ENCODE measurements at places on chromosomes 12 and 14.
A peak's percentile ranks its signal among the peaks of the same experiment; 100 is the strongest.

DNA sequence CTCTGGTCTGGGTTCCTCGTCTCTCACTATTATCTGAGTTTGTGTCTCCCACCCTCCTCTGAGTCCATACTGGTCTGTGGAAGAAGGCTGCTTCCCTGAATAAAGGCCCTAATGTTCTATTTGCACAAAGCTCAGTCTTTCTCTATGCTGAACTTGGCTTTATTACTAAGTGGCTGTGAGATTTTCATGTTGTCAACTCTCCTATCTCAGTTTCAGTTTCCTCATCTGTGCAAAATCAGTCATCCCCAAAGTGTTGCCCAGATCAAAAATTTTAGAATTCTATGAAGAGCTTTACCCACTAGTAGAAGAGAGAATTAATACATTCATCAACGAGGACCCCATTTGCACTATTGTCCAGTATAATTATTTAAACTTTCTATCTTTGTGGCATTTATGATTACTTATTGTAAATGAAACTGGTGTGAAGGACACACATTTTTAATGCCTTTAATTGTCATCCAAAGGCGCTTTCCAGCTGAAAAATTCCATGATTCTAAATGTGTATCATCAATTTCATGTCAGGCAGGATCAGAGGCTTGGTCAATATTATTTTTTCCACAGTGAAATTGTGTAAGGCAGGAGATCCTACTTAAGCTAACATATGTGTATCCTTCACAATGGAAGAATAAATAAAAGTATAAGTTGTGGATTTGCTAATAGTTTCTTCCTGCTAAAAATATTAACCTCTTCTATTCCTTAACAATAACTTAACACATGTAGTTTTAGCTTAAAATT, 79.1 kb upstream of the EEA1 start:
- no peak for DNase-seq

- DNase-seq: no peak
Measured at GRCh38 chr12:42679466-42679865, 89.9 kb upstream of the PRICKLE1 start.

GRCh38 chr12:121717041-121717699, 4.6 kb downstream of the TMEM120B start:
- DNase-seq: no peak

DNA sequence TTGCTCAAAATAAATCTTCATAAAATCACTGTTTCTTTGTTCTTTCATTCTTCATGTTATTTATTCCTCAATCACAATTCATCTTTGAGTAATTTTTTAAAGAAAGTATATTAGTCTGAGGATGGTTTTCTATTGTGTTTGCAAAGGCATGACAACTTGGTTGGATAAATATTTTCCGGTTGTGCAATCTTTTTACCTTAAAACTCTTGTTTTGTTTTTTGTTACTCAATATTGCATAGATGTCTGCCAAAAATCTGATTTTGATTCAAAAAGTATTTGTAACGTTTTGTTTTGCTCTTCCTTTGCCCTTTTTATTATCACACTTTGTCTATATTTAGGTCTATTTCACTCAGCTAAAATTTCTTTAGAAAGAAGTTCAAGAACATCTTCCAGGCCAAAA, 86.2 kb upstream of the SYT1 start:
- no peak for DNase-seq

DNA sequence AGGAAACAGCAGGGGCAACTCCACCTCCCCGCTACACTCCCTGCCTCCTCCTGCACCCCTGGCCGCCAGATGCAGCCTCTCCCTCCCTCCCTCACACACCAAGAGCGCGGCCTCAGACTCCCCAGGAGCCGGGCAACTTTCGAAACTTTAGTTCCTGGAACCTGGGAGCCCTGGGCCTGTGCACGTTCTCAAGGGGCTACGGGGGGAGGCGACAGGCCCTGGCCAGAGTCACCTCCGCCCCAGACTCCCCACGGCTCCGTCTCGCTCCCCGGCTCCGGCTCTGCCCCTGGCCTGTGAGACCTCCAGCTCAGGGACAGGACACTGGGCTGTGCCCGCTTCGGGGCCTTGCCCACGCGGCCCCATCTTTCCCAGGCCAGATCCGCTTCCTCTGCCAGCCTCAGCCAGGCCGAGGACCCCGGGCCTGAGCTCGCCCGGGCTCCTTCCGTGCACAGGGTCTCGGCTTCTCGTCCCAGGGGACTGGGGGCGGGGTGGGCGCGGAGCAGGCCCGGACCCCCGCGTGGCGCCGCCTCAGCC, 5.5 kb downstream of the AMN start:
- DNase-seq: no peak

- no peak for DNase-seq
Measured at GRCh38 chr14:61344437-61345150, 23.2 kb downstream of the PRKCH start.

DNA sequence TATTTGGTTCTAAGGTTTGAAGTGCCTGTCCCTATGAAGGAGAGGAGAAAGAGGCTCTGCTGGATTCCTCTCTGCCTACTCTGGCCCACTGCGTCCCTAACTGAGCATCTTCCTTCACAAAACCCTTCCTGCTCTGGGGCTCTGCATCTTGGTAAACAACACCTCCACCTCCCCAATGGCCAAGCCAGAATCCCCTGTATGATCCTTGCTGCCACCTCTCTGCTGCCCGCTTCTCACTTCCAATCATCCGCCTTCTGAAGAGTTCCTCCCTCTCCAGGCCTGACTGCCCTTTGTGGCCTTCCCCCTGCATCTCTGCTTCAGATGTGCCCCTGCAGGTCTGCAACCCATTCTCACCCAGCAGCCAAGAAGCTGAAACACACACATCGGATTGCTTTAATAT, 110.6 kb upstream of the RPH3A start:
- DNase-seq: no peak

DNA sequence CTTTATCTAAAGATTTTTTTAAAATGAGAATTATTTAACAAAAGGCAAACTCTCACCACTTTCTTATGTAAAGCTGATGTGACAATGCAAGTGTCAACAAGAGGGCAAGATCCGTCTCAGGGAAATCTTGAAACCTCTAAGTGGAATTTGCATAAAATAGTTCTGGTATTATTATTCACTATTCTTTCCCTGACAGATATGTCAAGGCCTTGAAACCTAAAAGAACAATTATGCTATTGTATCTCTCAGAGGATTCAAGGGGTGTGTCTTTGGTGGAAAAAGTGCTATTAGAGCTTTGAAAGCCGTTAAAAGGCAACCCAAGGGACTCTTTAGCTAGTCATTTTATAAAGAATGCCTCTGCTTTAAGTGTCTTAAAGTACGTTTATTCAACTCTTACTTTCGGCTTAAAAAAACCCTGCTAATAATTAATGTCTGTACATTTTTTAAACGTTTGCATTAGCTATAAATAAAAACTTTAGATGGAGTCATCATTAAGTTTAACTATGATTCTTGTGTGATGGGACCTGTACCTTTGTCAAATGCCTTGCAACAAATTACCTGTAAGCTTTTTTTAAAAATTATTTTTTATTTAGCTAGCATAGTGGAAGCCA, 585.5 kb downstream of the VRK1 start:
- DNase-seq: no peak

DNA sequence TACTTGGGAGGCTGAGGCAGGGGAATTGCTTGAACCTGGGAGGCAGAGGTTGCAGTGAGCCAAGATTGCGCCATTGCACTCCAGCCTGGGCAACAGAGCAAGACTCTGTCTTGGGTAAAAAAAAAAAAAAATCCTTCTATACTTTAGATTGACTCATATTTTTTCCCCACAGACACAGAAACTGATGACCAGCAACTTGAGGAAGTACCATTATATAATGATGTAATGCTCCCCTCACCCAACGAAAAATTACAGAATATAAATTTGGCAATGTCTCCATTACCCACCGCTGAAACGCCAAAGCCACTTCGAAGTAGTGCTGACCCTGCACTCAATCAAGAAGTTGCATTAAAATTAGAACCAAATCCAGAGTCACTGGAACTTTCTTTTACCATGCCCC, 24.3 kb upstream of the SNAPC1 start:
- DNase-seq: no peak

DNA sequence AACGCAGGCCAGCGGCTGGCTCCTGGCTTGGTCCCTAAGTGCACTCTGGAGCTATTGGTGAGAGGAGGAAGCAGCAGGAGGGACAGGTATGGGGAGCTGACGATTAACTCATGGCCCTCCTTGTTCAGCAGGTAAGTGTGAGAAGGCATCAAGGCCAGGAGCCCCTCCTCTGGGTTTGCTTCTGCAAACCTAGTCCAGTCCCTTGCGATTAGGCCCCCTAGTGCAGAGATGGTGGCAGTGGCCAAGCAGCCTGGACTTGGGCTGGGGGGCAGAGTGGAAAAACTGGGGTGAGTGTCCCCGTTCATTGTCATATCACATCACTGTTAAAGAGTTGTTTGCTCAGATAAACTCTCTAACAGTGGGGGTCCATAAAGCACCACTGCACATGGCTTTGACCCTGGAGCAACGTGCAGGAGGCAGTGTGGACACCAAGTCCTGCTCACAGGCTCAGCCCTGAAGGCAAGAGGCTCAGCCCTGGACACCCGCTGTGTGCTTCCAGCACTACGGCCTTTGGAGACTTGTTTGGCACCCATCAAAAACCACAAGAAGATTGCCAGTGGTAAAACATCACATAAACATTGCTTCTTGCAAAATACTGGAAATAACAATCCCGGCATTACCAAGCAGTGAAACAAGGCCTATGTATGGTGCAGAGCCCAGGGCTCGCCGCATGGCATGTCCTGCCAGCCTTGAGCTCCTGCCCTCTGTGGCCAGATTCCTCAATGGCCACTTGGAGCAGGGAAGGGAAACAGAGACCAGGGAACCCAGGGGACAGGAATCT, 184.3 kb upstream of the RTL1 start:
- DNase-seq: no peak

GRCh38 chr14:45641541-45641940, 388.5 kb upstream of the MIS18BP1 start:
- DNase-seq: no peak

DNA sequence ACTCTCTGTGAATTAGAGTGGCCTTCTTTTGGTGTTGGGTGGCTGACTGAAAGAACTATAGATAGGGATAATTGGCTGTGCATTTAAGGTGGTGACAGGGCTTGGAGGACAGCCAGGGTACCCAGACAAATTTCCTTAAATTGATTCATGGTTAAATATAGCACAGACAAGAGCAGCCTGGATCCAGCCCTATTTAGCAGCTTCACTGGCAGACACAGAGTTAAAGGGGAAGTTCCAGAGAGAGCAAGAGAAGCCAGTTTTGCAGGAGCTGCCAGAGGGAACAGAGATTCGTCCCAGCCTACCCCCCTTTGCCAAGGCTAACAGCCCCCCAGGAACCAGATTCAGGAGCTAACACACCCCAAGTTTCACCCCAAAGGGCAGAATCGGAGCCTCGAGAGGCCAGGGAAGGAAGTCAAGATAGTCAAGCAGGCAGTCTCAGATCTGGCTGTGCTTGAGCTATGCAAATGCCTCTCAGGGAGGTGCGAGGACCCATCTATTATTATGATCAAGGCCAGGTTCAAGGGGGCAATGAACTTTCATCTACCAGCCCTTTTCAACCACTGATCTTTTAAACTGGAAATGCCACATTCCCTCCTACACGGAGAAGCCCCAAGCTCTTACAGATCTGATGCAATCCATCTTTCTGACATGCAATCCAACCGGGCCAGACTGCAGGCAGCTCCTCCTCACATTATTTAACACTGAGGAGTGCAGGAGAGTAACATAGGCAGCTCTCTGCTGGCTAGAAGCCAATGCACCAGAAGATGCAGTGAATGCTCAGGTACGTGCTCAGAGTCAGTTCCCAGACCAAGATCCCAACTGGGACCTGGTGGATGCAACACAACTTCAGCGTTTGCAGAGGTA, 58.2 kb downstream of the DHRS2 start:
- DNase-seq: no peak

GRCh38 chr14:22549981-22550673, 38.9 kb downstream of the DAD1 start:
- DNase-seq: peak; percentile 68

DNA sequence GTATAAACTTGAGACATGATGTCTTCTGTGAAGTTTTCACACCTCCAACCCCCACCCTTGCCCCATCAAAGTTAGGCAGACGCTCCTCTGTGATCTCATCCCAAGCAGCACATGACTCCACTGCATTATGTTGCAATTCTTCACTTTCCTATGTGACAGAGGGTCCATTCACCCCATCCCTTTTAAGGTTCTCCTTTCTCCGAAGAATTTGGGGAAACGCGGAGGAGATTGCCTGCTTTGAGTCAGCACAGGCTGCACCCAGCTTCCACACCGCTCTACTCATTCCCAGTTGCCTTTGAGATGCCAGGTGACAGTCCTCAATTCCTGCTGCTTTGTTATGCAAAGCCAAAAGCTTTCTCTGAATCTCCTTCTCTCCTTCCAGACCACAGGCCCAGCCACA, 61.8 kb downstream of the PHLDA1 start:
- no peak for DNase-seq

DNA sequence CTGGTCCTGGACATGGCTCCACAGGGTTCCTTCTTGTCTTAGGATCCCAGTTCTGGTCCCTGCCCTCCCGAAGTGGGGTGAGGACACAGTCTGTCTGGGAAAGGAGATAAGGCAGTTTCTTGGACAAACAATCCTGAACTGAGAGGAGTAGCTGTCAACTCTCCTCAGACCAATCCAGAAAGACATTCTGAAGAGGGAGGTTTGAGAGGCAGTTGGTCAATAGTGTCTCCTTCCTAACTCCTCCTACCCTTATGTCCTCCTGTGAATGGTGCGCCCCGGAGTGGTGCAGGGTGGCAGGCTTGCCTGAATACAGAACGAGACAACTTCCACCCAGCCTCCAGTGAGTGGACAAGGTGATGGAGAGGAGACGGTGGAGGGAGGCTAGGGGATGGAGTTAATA, 15.4 kb upstream of the ASIC1 start:
- no peak for DNase-seq

- no peak for DNase-seq
Measured at GRCh38 chr14:58749066-58749669, 111.4 kb downstream of the DACT1 start.

GRCh38 chr12:9319044-9319841, 111.0 kb upstream of the PZP start:
- no peak for DNase-seq

DNA sequence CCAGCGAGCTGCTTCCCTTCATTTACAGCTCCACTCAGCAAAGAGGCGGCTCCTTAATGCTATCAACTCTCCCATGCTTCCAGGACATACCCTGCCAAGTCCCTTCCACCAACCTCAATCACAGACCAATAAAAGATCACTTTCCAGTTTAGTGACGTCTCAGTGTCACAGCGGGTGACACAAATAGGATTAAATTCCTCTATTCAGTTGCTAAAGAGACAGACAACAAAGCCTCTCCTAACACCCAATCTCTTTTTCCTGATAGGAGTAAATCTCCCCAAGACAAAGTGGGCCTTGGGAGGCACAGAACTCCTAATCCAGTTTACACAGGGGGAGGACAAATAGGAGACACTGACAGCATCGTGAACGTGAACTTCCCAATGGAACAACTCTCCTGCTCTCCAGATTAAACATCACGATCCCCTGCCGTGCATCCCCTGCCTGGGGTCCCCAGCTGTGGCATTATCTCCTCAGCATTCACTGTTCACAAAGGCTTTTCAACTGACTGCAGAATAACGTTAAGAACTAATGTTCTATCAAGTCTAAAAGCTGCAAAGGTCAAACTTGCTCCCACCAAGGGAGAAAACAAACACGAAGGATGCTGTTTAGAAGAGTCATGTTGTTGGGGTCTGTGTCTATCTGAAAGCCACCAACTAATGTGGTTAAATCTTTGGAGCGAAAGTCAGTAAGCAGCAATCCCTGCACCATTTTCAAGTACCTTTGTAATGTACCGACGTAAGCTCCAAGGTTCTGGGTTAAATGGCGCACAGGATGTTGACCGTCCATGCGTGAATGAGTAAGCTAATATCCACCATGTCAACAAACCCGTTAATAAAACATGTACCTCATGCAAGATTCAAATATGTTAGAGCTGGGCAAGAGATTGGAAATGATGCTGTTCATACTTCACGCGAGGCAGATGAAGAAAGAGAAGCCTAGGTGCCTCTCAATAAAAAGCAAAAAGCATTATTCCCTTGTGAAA, 31.5 kb downstream of the TMEM132D start:
- no peak for DNase-seq

Data from activated naive CD4-positive, alpha-beta T cell treated with anti-CD3 and anti-CD28 coated beads, Interleukin-2, amount 50 U/mL, for 16 hours (primary cell).